Ascending aorta (tissue), 2 donors: ENCODE measurements at places on chromosomes 3 and 15. TPM values are rescaled to one million over a fixed set of nuclear protein-coding genes. Genes with fewer than 3 reads are reported as not detected.

The DUOXA1 gene
- total RNA-seq, result 4.2 TPM

The HDAC11 gene
- 15.8 TPM for total RNA-seq

The POPDC2 gene
- 4.7 TPM for total RNA-seq

The ARHGEF26 gene
- total RNA-seq, result 33.8 TPM

The KLHL40 gene
- total RNA-seq, result not detected

The JMJD7 gene
- total RNA-seq, result 16.4 TPM

The PATL2 gene
- not detected for total RNA-seq

The RPL14 gene
- total RNA-seq, result 162 TPM

The LMCD1 gene
- 634 TPM for total RNA-seq

DNA sequence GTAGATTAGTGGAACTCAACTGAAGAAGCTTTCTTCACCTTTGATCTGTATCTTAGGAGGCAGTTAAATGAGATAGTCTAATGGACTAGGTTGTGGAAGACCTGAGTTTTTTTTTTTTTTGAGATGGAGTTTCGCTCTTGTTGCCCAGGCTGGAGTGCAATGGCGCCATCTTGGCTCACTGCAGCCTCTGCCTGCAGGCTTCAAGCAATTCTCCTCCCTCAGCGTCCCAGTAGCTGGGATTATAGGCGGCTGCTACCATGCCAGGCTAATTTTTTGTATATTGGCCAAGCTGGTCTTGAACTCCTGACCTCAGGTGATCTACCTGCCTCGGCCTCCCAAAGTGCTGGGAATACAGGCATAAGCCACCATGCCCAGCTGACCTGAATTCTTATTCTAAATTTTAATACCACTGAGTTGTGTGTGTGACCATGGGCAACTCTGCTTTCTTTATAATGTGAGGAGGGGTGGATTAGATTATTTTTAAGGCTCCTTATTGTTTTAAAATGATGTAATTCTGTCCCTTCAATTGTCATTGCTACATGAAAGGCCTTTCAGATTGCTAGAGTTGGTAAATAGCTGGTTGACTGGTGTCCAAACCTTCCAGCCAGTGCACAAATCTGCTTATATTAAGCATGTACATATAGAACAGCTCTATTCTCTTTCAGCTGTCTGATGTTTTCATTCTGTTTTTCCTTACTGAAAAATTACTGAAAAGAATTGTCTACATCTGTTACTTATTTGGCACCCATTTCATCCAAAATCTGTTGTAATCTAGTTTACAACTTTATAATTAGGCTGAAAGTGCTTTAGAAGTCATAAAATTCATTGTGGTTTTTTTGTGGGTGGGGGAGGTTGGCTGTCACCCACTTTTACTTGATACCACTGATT is 2.3 kb downstream of the LNP1 start:
- H3K36me3 ChIP-seq, result no peaks in the 10 kb centered on the region
- H3K27me3 ChIP-seq, result no peaks in the 10 kb centered on the region
- H3K27ac ChIP-seq, result no peak overlapping the region
- DNase-seq, result no peak

GRCh38 chr3:52555056-52555455 is 18.7 kb downstream of the UQCC5 start:
- no peak overlapping the region for H3K4me3 ChIP-seq
- no peak for DNase-seq
- H3K4me1 ChIP-seq, result no peaks in the 10 kb centered on the region
- H3K36me3 ChIP-seq, result peaks cover 39% of the 10 kb centered on the region
- no peaks in the 10 kb centered on the region for H3K27me3 ChIP-seq

- DNase-seq, result no peak
- H3K27ac ChIP-seq, result peak overlapping the region; percentile 97
- no peaks in the 10 kb centered on the region for H3K36me3 ChIP-seq
- peak overlapping the region; percentile 94 for H3K4me3 ChIP-seq
Observed at GRCh38 chr3:33438284-33438668, 1.9 kb downstream of the UBP1 start.

DNA sequence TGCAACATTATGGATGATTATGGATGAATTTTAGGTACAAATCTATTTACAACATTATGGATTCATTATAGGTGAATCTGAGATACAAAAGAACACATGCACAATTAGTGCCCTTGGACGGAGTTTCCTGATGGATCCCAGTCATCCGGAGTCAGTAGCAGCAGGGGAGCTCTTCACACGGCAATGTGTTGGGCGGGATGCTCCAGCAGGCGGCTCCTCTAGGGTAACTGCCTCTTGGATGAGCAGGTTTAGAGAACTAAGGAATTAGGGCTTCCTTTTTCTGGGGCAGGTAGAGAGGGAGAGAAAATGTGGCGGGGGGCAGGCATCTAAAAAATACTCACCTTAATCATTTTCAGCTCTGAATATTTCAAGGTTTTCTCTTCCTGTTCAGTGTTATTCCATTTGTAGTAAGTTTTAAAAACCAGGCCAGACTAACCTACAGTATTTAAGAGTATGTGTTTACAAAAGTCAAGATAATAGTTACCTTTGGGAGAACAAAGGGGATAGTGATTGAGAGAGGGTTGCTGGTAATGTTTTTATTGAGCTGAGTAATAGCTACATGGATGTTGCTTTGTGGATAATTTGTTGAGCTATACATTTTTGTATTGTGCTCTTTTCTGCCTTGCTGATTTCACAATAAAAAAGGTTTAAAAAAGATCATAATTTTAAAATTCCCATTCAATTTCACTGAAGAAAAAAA is 27.4 kb upstream of the GOLM2 start:
- no peak overlapping the region for H3K27ac ChIP-seq
- H3K36me3 ChIP-seq, result no peaks in the 10 kb centered on the region
- no peaks in the 10 kb centered on the region for H3K27me3 ChIP-seq

DNA sequence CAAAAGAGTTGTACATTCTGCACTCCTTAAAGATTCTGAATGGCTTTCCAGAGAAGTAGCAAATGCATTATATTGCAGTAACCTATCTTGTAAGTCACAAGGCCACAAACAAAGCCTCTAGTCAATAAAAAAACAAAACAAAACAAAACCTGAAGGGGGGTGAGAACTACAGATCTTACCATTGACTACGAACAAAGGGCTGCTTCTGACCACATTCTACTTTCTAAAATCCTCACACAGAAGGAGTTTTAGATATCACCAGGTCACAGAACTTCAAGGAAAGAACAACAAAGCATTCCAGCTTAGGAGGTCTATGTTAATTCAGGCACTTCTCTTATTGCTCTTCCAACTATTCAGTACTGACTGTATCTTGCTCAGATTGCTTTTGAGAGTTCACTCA is 343.0 kb downstream of the ZBTB20 start:
- H3K4me3 ChIP-seq, result no peak overlapping the region
- no peaks in the 10 kb centered on the region for H3K36me3 ChIP-seq
- no peak for DNase-seq

DNA sequence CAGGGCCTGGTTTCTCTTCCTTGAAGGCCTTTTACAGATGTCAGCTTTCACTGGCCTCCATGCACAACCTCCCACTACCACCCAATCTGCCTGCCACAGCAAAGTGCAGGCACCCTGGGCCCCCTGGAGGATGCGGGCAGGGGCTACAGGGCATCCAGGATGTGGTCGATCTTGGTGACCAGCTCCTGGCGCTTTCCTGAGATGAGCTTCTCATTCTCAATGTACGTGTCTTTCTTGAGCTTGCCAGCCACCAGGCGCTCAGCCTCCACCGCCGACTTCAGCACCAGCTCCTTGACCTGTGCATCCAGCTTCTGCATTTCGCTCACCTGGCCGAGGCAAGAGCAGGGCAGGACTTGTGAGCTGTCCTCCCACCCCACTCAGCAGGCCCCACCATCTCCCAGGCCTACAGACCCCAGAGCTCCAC is 30.3 kb downstream of the RPN1 start:
- no peaks in the 10 kb centered on the region for H3K27me3 ChIP-seq
- peaks cover 45% of the 10 kb centered on the region for H3K36me3 ChIP-seq
- DNase-seq, result no peak
- H3K4me1 ChIP-seq, result peaks cover 6% of the 10 kb centered on the region

- no peak overlapping the region for H3K27ac ChIP-seq
- H3K27me3 ChIP-seq, result no peaks in the 10 kb centered on the region
- no peaks in the 10 kb centered on the region for H3K36me3 ChIP-seq
- H3K4me1 ChIP-seq, result no peaks in the 10 kb centered on the region
- H3K4me3 ChIP-seq, result no peak overlapping the region
Observed at GRCh38 chr3:21893242-21893641, 142.2 kb upstream of the ZNF385D start.

GRCh38 chr15:48930735-48931134 is 33.0 kb downstream of the SHC4 start:
- DNase-seq, result no peak
- H3K27ac ChIP-seq, result no peak overlapping the region
- no peaks in the 10 kb centered on the region for H3K36me3 ChIP-seq

DNA sequence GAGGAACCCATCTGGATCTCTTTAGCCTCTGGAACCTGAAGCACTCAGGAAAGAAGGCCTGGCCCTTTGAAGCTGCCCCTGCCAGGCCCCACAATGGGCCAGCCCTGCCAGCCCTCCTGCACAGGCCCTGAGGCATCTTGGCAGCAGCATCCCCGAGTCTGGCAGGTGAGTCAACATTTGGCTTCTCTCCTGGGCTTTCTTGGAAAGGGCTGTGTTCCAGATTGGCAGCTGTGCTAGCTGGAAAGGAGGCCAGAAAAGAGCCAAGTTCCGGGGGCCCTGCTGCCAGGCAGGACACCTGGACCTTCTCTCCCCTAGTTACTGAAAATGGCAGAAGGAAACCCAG is 187.2 kb downstream of the SHQ1 start:
- H3K4me1 ChIP-seq, result peaks cover 8% of the 10 kb centered on the region
- H3K4me3 ChIP-seq, result no peak overlapping the region
- no peaks in the 10 kb centered on the region for H3K36me3 ChIP-seq
- peak; percentile 28 for DNase-seq
